ENCODE measurements at places on chromosomes 6 and 20. TPM values are rescaled to one million over a fixed set of nuclear protein-coding genes. Genes with fewer than 3 reads are reported as not detected.

DNA sequence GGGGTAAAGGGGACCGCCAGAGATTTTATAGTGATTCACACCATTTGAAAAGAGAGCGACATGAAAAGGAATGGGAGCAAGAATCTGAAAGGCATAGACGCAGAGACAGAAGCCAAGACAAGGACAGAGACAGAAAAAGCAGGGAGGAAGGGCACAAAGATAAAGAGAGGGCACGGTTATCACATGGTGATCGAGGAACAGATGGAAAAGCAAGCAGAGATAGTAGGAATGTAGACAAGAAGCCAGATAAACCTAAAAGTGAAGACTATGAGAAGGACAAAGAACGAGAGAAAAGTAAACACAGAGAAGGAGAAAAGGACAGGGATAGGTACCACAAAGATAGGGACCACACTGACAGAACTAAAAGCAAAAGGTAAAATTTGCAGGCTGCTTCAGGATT lies 77.7 kb downstream of the PHF3 start:
- no peak for DNase-seq

GRCh38 chr20:37421060-37421905 lies 75.3 kb downstream of the SRC start:
- DNase-seq = no peak

- DNase-seq = no peak
Measured at GRCh38 chr6:163254341-163254835, 160.1 kb upstream of the QKI start.

DNA sequence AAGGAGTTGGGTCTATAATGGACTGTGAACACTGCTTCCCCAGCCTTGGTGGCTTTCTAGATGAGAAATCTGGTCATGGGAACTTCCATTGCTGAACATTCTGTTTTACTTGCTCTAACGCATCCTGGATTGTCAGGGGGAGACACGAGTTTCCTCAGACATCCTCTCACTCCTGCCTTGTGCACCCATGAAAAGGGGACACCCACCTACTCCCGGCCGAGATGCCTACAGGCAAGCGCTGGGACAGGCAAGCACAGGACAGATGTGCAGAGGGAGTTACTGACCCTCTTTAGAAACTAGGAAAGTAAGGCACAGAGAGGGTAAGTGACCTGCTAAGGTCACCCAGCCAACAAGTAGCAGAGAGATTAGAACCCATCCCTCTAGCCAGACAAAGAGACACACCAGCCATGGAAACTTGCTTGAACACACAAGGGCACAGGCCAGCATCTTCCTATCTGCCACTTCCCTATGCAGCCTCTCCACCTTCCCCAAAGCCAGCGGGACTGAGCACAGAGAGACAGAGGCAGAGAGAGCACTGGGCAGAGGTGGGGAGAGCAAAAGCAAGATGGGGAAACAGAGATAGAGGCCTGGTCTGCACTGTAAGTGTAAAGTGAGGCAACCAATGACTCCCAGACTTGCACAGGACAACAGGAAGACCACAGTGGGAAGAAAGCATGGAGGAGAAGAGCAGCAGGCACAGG lies 845 bp upstream of the SFTA2 start:
- no peak for DNase-seq

DNA sequence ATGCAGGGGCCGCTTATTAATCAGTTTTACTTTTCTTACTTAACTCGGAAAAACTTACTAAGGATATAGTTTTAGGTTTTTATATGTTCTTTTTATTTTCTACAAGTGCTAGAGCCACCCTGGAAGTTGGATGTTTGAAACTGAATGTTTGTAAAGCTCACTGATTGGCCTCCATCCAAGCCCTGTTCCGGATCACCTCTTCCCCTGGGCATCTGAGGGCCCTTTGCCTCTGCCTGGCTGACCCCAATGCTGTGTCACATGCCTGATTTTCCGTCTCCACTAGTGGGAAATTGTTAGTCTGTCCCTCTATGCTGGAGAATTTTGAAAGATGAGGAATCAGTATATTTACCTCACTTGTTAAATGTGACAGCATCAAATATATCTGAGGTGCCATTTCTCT lies 79.3 kb downstream of the SLC35F1 start:
- DNase-seq = no peak

GRCh38 chr6:160141001-160141726 lies 19.5 kb downstream of the SLC22A1 start:
- DNase-seq = no peak

DNA sequence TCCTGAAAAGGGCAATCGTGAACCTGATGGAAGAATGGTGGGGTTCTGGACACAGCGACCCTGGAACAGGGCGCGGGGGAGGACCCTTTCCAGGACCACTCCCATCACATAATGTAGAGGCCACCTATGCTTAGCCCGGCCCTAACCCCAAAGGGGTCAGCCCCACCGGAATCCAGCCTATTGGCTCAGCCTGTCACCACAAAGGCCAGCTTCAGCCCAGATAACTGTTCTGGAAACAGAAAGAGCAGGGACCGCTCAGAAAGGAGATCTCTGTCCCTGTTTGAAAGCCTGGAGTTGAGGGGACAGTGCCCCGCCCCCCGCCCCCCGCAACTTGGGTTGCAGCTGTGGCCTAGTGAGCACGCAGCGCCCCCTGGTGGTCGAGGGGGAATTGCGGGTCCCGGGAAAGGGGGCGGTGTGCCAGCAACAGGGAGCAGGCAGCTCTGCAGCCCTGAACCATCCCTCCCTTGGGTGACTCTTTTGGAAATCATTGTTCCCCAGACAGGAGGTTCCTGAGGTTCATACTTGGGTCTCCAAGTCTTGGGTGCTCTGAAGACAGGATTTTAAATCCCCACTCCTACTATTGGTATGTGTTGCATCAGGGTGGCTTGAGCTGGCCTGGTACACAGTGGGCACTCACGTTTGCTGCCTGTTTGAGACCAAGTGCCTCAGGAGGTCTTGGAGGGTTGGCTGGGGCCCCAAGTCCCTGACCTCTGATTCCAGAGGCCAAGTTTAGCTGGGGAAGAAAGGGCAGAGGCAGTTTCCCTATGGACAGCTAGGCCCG lies 1.5 kb downstream of the SIGLEC1 start:
- peak; percentile 89 for DNase-seq

GRCh38 chr6:33857932-33858475 lies 54.2 kb upstream of the MLN start:
- DNase-seq = no peak

GRCh38 chr20:16027686-16028085 lies 545.6 kb downstream of the KIF16B start:
- no peak for DNase-seq

- DNase-seq = peak; percentile 44
Measured at GRCh38 chr6:43639984-43640800, 4.6 kb downstream of the MAD2L1BP start.

GRCh38 chr6:43695215-43695966 lies 7.8 kb upstream of the MRPS18A start:
- DNase-seq = no peak

Gene SMLR1
- total RNA-seq = not detected

Gene PRSS35
- 3.2 TPM for total RNA-seq

Gene AARS2
- total RNA-seq = 13.3 TPM
